ENCODE measurements at places on chromosomes 11 and 22.
A peak's percentile ranks its signal among the peaks of the same experiment; 100 is the strongest.

DNA sequence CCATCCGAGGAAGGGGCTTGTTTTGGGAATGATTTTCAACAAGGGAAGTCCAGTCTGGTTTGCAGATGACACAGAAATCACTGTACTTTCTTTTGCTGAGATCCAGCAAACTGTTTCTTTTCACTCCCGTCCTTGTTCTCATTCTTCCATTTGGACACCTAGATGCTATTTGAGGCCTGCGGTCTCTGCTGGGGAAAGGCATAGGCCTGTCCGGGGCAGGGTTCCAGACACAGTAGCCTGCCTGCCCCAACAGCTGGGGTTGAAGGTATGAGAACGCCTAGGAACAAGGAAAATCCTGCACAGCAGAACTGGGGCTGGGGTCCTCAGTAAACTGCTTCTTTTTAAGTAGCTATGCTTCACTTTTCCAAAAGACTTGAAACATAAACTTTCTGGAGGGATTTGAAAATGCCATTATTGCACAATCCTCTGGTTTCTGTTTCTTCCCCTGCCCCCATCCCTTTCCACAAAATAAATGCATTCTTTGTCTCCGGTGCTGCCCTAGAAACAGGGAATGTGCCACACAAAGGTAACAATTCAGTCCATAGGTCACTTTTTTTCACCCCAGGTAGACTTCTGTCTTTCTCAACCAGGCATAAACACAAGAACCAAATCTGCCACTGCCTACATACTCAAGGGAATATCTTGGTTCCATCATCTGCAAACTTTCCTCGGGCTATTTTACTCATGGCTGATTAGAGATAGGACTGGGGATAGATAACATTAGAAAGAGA lies 174.8 kb upstream of the MTMR2 start:
- peak; percentile 42 for DNase-seq

GRCh38 chr22:22942511-22943329 lies 55.1 kb downstream of the IGLL5 start:
- DNase-seq: peak; percentile 64

GRCh38 chr11:48003926-48004325 lies 23.6 kb downstream of the PTPRJ start:
- DNase-seq: no peak

DNA sequence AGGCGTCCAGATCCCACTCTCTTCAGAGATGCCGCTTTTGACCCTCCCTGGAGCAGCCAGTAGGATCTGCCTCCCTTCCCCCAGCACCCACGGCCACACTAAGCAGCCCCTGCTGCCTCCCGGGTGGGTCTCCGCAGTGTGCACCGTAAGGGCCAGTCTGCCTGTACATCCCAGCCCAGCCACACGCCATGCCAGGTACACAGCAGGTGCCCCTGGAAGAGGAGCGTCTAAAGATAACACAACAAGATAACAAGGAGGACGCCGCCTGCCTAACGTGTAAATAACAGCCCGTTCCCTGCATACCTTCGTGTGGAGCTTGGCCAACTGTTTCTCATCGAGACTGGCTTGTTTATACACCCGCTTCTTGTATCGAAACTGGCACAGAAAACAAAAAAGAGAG lies 139.4 kb downstream of the SHANK2 start:
- DNase-seq: no peak
